ENCODE measurements at places on chromosomes 1 and 21.

DNA sequence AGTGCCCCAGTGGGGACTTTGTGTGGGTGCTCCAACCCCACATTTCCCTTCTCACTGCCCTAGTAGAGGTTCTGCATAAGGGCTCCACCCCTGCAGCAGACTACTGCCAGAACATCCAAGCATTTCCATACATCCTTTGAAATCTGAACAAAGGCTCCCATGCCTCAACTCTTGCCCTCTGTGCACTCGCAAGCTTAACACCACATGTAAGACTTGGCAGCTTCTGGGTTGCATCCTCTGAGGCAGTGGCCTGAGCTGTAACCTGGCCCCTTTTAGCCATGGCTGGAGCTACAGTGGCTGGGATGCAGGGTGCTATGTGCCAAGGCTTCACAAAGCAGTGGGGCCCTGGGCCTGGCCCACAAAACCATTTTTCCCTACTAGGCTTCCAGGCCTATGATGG is 128.9 kb downstream of the TYW3 start:
- no peak for DNase-seq

GRCh38 chr1:178267646-178268094 is 173.8 kb downstream of the RASAL2 start:
- DNase-seq, result no peak

GRCh38 chr21:44710756-44711326 is 531 bp downstream of the TSPEAR start:
- no peak for DNase-seq

GRCh38 chr1:222792744-222793143 is 22.1 kb upstream of the DISP1 start:
- DNase-seq, result no peak

DNA sequence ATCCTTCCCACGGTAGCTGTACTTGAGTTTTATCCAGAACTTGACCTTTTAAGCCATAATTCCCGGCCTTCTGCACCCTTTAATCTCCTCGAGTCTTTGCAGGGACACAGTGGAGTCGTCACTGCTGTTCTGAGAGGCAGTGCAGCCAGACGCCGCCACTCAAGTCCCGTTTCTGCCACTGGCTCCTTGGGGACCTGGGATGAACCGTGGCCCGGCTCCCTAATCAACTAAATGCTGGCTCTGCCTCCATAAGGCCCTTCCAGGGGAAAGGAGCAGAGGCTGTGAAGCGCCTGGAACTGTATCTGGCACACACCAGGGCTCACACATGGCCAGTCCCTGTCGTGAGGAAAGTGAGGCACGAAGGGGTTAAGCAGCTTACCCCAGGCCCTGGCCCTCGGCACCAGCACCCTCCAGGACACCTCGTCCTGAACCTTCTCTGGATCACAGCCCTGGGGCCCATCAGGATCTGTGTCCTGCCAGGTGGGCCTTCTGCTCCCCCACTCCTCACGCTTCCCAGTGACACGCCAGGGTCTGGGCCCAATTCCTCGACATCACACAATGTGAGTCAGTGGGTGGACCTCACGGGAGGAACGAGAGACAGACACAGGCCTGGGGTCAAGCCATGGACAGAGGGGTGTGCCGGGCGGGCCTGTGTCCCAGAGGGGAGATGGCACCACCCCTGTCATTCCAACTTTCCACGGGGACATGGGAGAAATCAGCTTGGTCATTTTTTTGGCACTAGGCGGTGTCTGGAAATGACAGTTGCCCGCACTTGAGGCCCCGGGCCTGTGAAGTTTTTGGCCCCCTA is 23.5 kb upstream of the C1orf174 start:
- DNase-seq, result no peak

DNA sequence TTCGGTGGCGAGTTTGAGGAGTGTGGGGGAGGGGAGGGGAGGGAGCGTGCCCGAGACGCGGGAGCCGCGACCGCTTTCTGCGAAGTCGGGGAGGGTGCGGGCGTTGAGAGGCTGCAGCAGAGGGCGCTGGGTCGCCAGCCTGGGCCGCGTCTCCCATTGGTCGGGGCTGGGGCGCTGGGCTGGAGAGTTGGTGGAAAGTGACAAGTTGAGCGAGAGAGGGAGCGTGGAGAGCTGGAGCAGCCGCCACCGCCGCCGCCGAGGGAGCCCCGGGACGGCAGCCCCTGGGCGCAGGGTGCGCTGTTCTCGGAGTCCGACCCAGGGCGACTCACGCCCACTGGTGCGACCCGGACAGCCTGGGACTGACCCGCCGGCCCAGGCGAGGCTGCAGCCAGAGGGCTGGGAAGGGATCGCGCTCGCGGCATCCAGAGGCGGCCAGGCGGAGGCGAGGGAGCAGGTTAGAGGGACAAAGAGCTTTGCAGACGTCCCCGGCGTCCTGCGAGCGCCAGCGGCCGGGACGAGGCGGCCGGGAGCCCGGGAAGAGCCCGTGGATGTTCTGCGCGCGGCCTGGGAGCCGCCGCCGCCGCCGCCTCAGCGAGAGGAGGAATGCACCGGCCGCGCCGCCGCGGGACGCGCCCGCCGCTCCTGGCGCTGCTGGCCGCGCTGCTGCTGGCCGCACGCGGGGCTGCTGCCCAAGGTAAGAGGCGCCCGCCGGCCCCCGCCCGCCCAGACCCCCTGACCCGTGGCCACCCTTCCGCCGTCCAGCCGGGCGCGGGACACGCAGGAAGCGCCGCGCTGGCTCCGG is at the start of gene ROR1:
Gene ROR1, plus strand, starts transcription at position 203 of the 802 bp plus-strand sequence.
- DNase-seq, result peak; percentile 85

- no peak for DNase-seq
Measured at GRCh38 chr1:206573319-206573718, 38.9 kb downstream of the EIF2D start.

DNA sequence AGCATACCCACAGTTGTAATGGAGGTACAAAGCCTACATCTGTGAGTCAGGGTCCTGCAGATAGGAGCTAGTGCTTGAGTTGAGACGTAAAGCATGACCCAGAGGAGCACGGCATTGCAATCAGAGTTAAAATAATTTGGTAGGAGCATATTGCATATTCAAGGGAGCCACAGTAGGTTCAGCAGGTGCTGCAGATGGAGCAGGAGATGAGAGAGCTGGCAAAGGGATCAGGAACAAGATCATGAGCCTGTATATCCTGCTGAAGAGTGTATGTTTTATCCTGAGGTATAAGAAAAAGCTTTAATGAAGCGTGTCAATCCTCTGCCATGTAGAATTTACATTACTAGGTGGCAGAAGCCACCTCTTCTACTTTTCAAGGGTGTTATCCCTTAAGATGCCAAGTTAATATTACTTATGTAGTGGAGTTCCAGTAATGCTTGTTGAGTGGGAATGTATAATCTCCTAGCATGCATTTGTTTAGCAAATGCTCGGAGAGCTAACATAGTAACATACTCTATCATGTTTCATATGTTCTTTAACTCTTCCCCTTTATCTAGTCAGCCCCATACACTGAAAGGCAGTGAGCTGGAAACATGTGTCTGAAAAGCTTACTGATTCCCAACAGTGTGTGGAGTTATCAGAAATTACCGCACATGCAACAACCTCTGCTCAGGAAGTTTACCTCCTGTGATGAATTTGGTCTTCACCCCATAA is 300.3 kb downstream of the GRIK1 start:
- DNase-seq, result no peak

- DNase-seq, result no peak
Measured at GRCh38 chr1:71621785-71622184, 541.0 kb upstream of the ZRANB2 start.

DNA sequence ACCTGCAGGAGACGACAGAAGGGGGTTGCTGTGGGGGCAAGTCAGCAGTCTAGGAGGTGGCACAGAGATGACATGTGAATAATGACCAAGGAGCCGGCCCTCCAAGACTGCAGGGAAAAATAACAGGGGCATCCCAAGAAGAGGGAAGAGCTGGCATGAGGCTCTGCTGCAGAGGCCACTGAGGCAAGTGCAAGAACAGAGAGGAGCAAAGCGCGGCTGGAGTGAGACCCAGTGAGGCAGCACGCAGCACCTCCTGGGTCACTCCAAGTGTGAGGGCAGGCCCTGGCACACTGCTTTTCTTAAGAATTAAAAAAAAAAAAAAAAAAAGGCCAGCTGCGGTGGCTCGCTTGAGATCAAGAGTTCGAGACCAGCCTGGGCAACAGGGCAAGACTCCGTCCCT is 80.1 kb downstream of the SLC66A1 start:
- no peak for DNase-seq

DNA sequence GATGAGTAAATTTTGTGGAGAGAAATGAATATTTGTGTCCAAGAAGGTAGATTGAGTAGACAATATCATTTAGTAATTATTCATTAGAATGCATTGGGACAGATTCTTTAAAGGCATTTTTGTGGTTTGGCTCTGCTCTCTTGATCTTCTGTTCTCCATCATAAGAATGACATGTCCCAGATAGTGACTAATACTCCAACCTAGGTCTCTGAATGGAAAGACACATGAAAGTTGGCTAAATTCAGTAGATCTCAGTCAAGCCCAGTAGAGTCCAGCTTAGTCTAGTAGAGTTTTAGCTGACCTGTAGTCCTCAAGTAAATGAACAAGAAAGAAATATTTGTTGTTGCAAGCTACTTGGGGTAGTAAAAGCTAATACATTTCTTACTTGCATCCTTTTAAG is 61.8 kb upstream of the DNAH14 start:
- no peak for DNase-seq

DNA sequence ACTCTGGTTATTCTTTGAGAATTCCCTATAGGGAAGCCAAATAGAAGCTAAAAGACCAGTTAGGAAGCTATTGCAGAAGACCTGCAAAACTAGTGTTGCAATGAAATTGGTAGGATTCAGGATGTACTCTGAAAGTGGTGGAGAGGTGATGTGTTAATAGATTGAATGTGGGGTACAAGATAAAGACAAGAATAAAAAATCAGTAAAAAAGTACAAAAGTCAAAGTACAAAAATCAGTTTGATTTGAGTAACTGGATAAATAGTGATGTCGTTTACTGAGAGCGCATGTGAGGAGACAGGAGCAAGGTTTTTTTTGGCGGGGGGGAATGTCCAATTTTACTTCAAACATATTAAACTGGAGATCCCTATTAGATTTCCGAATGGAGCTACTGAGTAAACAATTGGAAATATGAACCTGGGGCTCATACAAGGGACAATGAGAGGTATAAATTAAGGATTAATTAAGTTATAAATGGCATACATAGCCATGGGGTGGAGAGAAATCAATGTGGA is 2.5 kb upstream of the DCAF8 start:
- no peak for DNase-seq

DNA sequence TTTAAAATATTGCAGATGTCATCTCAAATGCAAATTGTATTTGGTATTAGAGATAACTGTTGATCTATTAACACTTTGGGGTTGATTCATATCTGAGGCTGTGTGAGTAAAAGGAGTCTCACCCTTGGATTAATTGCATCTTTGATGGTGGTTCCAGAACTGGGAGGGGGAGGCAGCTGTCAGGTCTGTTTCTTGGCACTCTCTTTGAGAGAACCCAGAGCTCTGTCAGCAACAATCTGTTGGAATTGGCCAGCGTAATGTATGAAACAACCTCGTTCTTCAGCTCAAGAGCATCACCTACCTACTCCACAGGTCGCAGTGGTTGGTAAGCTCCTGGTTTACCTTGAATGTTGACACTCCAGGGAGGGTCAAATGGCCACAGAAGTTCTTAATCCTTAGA is 424.1 kb downstream of the CAMTA1 start:
- DNase-seq, result no peak

DNA sequence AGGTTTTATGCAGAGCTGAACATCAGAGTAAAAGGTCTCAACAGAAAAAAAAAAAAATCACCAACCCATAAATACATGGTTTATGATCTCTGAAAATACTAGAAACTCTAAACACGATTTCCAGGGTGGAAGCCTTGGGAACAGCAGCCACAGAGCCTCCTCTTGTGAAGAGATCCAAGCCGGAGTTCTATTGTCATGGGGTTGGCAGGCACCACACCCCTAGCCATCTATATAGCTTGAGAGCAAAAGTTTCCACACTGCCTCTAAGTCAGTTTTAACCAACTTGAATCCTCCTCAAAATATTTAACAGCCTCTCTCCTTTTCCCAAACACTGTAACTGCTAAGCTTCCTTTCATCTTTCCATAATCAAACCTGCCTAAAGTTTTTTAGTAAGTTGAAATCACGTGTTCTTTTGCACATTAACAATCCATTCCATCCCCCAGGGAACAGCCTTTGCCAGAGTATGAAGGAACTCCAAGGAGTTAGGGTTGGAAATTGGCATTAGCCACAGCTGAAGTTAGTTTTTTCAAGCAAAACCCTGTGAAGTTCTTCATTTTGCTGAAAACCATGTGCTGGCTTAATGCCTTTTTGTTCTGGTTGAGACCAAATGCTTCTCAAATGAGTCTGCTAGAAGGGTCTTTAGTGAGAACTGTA is 13.8 kb upstream of the SEC16B start:
- no peak for DNase-seq

GRCh38 chr1:224065455-224065854 is 48.5 kb upstream of the FBXO28 start:
- no peak for DNase-seq
